Effector memory CD4-positive, alpha-beta T cell (primary cell): ENCODE measurements at places on chromosomes 5 and 9.

- no peak for DNase-seq
These were observed 135.4 kb upstream of the SGCD start for GRCh38 chr5:156191547-156191946.

GRCh38 chr5:120644516-120644915 lies 180.4 kb downstream of the PRR16 start:
- no peak for DNase-seq

GRCh38 chr5:57316798-57317327 lies 143.0 kb downstream of the GPBP1 start:
- no peak for DNase-seq

DNA sequence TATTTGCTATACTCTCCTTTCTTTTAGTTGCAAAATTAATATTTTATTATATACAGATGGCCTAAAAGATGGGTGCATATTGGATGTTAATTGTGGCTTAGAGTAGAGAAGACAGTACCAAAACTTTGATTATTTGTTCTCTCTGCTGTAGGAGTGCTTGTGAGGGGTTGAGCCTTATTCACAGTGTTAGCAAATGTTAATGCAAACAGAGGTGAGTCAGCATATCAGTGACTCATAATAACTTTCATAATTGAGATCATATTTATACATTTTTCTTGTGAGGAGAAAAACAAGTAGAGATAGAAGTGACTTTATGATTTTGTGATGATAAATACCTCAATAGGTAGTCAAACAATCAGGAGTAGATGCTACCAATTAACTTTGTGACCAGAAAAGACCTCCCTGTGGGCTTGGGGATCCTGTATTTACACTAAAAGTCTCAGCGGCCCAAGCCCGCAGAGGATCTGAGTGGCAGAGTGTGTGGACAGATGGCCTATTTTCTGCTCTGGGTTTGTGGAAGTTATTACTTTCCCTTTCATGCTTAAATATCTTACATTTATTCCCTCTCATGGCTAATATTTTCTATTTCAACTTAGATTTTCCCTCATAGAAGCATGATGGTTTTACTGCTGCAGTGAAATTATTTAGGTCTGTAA lies 226.5 kb downstream of the TAF11L14 start:
- DNase-seq: no peak

- DNase-seq: no peak
These were observed 386 bp upstream of the MATR3 start for GRCh38 chr5:139293202-139293506.

- DNase-seq: no peak
These were observed 728.4 kb downstream of the MAT2B start for GRCh38 chr5:164233791-164234190.

- DNase-seq: no peak
These were observed 111.8 kb upstream of the LHFPL2 start for GRCh38 chr5:78760366-78760765.

- DNase-seq: no peak
These were observed 23.0 kb downstream of the SPEF2 start for GRCh38 chr5:35640623-35641022.
